ENCODE measurements at places on chromosomes 6 and 20.

DNA sequence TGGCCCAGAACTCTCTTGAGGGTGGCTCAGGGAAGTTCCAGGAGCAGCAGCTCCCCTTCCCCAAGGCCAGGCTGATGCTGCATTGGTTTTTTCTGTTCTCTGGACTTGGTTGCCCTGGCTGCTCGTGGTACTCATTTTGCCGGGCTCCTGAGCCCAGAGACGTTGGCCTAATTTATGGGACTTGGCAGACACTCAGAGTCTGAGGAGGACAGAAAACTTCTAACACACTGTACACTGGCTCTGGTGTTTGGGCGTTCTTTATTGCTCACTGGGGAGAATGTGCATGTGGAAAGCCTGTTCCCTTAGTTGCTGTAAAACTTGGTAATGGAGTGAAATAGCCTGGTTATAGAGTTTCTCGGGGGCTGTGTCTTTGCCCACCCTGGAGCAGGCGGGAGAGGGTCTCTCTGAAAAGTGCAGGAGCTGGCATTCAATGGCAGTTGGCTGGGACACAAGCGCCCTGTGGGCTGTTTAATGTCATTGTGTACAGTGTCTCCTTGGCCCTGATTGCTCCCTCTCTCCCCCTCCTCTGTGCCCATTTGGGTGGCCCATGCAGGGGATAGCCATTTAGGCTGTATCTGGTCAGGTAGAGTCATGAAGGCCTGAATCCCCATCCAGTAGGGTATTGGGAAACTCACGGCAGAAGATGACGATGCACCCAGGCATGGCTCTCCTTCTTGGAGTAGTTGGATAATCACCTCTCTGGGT is 109.3 kb downstream of the CDC5L start:
- no peak for DNase-seq

DNA sequence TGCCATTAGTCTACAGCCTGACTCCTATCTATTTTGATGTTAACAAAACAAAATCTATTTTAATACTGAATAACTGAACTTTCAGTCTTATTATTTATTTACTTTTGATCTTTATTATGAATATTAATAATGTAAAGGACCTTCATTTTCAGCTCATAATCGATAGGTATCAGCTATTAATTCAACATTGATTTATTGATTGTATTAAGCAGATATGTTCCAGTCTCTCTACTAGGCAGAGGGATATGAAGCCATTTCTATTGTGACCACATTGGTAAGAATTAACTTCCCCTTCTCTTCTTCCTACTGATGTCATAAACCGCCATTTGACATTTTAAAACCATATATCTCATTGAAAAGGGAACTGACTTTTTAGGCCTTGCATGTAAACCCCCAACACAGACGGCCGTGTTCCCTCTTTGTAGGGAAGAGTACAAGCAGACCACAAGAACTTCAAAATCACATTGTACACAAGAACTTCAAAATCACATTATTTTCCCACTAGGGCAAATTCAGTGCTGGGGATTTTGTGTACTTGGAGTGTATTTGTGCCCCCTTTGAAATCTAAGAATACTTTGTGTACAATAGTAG is 69.5 kb upstream of the FABP7 start:
- no peak for DNase-seq

- DNase-seq, result no peak
These were observed 1.4 kb downstream of the HEY2 start for GRCh38 chr6:125750692-125751333.

- no peak for DNase-seq
These were observed 45.7 kb upstream of the MCUR1 start for GRCh38 chr6:13859871-13860555.

DNA sequence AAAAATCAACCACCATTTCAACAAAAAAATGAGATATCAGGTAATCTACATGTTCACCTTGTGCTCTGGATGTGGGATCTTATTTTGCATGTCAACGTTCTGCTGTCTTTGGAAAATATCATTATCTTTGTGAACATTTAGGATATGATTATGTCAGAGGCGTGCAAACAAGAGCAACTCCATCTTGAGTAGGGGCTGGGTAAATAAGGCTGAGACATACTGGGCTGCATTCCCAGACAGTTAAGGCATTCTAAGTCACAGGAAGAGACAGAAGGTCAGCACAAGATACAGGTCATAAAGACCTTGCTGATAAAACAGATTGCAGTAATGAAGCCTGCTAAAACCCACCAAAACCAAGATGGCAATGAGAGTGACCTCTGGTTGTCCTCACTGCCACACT is 28.8 kb upstream of the ZBTB24 start:
- DNase-seq, result no peak

DNA sequence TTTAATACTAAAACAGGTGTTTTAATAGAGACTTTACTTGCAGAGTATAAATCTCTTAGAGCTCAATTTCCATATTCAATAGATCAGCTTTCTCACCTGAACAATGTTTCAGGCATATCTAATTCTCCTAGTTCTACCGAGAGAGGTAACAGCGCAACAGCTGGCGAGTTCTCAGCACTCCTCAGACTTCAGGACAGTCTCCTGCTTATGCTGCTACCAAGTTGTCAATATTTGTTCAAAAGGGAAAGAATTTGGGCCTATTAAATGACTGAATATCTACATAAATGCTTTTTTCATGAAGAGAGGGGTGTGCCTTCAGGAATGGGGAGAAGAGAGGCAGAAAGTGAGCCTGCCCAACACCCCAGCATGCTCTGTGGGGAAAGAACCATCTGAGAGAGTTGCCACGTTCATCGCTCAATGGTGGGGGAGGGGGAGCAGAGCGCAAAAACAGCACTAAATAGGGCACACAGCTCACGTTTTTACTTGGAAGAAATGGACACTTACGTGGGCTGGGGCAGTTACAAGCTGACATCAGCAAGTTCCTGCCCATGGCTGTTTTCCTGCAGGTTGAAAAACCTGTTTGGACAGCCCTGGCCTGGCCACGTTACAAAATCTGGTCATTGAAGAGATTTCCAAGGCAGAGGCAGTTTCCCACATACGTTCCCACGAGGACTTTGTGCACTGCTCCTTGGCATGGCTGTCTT is 38.0 kb downstream of the EZR start:
- peak; percentile 8 for DNase-seq

- DNase-seq, result no peak
These were observed 71.6 kb downstream of the COL9A1 start for GRCh38 chr6:70231311-70231710.

DNA sequence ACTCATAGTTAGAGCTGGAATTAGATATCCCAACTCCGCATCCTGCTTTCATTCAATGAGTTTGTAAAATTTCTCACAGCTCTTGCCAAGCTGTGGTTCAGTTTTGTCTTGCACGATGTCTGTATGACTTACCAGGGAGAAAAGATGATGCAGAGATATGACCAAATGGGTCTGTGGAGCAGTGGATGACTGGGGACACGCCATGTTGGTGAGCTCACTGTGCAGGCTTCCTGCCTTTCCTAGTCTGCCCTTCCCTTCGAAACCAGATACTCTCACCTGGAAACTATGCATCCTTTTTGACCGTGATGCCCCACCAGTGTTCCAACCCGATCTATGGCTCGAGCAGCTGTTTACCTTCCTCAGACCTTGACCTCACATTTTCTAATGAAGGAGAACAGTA is 262.7 kb upstream of the BMP2 start:
- no peak for DNase-seq

DNA sequence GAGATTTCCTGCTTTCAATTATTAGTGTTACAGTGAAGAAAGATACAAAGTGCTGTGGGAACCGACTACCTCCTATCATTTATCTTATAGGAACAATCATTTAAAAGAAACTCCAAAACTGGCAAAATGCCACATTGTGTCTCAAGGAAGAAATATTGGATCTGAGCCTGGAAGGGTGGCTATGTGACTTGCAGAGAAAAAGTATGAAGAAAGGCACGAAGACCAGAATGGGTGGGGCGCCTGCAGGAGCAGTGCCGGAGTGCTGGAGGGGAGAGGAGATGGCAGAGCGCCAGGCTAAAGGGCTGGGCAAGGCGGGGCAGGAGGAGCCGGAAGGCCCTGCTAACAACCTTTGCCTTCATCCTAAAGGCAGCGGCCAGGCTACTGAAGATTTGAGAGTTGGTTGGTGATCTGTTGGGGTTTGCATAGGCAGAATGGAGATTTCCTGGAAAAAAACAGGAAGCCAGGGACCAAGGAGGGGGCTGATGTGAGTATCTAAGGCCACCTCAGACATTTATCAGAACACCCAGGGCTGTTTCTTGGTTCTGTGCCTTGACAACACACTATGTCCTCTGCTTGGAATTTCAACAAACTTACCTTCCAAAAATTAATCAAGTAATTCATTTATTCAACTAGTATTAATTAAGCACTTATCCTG is 125.6 kb downstream of the MAFB start:
- DNase-seq, result peak; percentile 29

DNA sequence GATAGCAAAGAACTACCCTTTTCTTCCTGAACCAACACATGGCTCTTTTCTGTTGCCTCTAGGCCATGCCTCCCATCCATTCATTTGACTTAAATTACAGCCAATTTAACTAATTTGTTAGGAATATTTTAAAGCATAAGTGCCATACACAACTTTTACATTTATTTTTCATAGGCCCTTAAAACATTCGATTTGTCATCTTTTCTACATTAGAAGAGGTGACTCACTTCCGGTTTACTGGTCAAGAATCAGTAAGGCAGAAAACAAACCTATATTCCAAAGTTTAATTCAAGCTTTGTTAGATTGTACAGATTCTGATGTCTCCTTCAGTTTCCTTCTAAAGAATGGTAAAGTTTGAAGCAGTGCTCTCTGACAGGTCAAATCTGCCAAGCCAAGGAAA is 344.3 kb downstream of the SAMD5 start:
- no peak for DNase-seq

Measured in DMS79 (cell line).